H7 (cell line): ENCODE measurements at places on chromosomes 6 and 20. TPM values are rescaled to one million over a fixed set of nuclear protein-coding genes. Genes with fewer than 3 reads are reported as not detected.

SLC22A7 gene
- total RNA-seq = not detected in 2 replicates

SMLR1 gene
- not detected in 2 replicates for total RNA-seq

ID4 gene
- total RNA-seq = 3.4 and 3.5 TPM in 2 replicates

PSMB9 gene
- not detected in 2 replicates for total RNA-seq

NDUFAF5 gene
- total RNA-seq = 23.7 and 24.9 TPM in 2 replicates

PPP1R14C gene
- total RNA-seq = 0.04 and 0.10 TPM in 2 replicates

TP53TG5 gene
- total RNA-seq = not detected in 2 replicates

PRPH2 gene
- 1.2 TPM in 2 replicates for total RNA-seq

KCNB1 gene
- total RNA-seq = 0.41 and 0.48 TPM in 2 replicates

OPN5 gene
- total RNA-seq = not detected in 2 replicates

BPI gene
- not detected in 2 replicates for total RNA-seq

SLC32A1 gene
- total RNA-seq = 0.07 TPM in 1 of 2 replicates, not detected in the other

GRCh38 chr20:24979036-24979960 is 13.3 kb downstream of the APMAP start:
- DNase-seq = no peak

- DNase-seq = peak; percentile 66
Measured at GRCh38 chr6:138278326-138278725, 60.0 kb upstream of the PBOV1 start.

DNA sequence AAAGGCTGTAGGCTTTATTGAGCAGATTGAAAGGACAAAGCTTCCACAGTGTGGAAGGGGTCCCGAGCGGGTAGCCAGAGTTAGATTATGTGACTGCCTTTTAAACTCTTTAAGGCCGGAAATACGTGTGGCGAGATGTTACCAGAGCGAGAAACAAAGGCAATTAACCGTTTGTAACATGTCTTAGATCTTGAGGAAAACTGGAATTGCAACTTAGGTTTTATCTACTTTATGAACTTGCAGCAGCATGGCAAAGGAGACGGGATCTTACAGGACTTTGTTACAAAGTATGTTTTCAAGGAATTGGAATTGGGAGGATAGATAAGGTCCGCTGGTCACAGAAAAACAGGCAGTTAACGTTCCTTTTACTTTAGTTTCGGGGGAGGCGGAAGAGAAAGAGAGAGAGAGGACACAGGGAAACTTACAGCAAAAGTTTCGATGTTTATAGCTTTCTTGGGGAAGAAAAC is 594.7 kb upstream of the ADGRB3 start:
- DNase-seq = no peak

GRCh38 chr6:152472325-152472724 is 164.8 kb downstream of the SYNE1 start:
- DNase-seq = no peak

DNA sequence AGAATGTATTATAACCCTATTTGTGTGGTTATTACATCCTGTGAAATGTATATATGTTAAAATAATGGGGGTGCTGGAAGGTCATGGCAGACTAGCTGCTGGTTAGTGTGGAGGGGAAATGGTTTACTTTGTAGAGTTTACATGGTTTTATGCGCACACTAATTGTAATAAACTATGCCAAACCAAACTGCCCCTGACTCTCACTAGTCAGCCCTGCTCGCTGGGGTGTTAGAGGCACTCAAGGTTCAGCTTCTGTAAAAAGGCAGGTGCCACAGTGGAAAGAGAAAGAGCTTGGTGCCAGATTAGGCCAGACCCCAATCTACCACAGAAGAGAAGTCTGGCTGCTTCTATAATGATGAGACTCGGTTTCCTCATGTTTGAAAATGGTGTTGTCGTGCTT is 52.7 kb downstream of the GOPC start:
- DNase-seq = no peak

- DNase-seq = no peak
Measured at GRCh38 chr6:115271434-115271833, 789.3 kb downstream of the FRK start.

DNA sequence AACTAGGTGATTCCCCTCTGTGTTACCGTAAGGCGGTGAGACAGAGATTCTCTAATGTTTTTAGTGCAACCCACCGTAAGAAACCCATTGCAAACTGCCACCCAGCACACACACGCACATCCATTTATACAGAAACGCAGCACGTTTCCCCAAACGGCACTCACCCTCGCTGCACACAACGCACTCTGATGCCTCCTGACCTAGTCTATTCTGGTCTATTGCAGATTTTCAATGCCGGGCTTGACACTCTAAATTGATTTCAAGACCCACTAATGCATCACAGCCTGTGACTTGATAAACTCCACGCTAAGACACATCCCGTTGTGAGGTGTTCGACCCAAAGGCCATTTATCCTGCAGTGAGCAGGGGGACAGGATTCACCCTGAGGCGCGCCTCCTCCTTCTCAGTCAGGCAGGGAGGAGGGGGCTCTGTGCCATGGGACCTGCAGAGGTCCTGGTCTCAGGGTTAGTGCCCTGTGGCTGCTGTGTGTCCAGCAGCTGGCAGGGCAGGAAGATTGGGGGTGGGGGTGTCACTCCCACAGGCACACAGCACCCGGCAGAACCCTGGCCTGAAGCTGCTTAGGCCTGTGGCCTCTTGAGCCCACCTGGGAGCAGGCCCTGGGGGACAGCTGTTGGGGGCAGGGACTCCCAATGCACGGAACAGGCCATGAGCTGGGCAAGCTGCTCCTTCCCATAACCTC is 335.6 kb downstream of the PREX1 start:
- DNase-seq = no peak

GRCh38 chr20:438571-439469 is 23.5 kb downstream of the TBC1D20 start:
- DNase-seq = no peak

- DNase-seq = no peak
Measured at GRCh38 chr6:111503660-111504059, 20.6 kb upstream of the REV3L start.

DNA sequence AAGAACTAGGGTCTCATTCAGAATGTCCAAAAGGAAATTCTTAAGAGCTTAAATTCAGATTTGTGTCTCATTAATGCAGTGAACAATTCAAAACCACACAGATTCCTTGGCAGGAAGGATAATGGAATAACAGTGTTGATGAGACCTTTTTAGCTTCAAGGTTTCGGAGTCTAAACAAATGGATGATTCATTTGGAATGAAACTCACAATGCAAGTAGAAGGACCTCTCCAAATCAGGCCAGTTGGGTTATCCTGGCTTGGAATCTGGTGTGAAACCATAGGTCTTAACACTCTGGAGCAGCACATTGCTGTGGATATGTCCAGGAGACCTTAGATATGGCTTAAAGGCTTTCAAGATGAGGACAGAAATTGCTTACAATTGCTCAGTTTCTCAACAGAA is 44.9 kb downstream of the KCTD20 start:
- no peak for DNase-seq

GRCh38 chr6:73774311-73774774 is 78.3 kb downstream of the CD109 start:
- no peak for DNase-seq

DNA sequence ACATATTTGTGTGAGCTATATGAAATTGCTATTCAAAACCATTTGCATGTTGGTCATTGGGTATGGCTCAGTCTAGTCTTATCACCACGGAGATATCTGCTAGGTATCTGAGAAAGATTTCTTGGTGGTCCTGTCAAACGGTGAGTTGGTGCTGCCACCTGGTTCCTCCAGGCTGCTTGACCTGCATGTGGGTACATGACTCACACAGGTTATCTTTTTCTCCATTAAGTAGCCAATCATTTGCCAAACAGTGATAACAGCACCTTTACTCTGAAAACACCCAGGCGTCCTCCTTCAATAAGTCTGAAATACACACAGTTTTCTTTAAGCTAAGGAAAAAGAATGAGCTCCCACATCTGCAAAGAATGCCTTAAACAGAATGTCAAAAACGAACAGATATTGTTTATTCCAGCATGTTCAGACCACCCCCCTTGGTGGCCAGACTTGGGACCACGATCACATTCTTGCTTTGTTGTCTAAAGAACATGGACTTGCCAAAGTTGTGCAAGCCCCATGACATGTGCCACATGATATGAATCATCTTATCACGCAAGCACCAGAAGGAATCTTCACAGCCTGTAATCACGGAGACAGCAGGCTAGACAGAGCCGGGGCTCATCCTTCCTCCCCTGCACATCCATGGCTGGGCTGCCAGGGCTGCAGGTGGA is 200.7 kb upstream of the THBS2 start:
- DNase-seq = no peak

GRCh38 chr20:25020901-25021301 is 28.4 kb upstream of the APMAP start:
- no peak for DNase-seq

DNA sequence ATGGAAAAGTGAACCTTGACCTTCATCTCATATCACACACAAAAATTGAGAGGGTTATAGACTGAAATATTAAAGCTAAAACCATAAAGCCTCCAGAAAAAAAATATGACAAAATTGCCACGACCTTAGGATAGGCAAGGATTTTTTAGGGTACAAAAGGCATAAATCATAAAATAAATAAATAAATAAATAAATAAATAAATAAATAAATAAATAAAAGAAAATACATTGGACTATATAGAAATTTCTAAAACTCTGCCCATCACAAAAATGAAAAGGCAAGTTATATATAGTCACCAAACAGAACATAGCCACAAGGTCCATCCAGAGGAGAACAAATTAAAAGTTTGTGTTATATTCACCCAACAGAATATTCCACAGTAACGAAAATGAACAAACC is 108.6 kb downstream of the INSM1 start:
- DNase-seq = no peak

DNA sequence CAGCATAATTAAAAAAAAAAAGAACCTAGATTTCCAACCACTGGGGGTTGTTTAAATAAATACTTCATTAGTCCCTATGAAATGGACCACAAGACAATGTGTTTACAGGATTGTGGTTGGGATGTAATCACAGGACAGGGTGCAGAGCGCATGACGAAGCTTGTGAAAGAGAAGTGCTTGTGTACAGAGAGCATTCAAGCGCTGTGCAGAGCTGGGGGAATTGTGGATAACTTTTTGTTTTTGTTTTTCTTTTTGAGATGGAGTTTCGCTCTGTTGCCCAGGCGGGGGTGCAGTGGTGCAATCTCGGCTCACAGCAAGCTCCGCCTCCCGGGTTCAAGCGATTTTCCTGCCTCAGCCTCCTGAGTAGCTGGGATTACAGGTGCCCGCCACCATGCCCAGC is 22.3 kb downstream of the LAMA5 start:
- no peak for DNase-seq

- DNase-seq = no peak
Measured at GRCh38 chr6:150208611-150209352, 65.9 kb downstream of the PPP1R14C start.

DNA sequence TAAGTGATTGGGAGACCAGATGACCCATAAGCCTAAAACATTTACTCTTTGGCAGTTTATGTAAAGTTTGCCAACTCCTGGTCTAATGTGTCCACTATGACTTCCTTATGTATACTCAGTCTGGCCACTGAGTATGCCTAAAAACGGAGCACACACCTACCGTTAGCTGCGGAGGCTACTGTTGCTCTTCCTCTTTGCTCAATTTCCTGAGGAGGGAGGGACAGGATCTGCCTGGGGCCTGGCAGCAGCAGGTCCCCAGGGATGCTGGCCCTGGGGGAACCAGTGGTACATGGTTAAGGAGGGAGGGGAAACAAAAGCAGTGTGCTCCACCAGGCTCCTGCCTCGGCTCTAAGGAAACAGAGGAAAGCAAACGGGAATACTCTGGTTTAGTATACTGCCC is 113.5 kb downstream of the CDYL start:
- DNase-seq = no peak

- peak; percentile 16 for DNase-seq
Measured at GRCh38 chr6:44180406-44180805, 21.8 kb downstream of the CAPN11 start.

- DNase-seq = no peak
Measured at GRCh38 chr20:34540596-34541263, 17.8 kb upstream of the MAP1LC3A start.

DNA sequence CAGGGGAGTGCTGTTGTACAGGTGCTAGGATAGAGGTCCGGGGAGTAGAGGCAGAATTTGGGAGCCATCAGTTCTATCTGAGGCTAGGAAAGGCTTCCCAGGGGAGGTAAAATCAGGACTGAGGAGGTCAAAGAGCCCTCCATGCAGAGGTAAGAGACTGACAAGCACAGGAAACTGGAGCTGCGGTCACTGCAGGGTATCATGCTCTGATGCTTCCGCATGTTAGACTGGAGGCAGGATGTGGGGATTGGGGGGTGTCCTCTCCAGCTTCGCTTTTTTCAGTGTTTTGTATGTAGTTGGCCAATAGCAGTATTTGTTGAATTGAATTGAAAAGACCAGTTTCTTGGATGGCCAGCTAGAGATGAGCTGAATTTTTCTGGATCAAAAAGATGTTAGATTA is 87.8 kb downstream of the SLC22A3 start:
- DNase-seq = no peak

- no peak for DNase-seq
Measured at GRCh38 chr20:44938637-44939036, 21.6 kb downstream of the TOMM34 start.

GRCh38 chr6:68741501-68742386 is 106.7 kb downstream of the ADGRB3 start:
- DNase-seq = no peak

DNA sequence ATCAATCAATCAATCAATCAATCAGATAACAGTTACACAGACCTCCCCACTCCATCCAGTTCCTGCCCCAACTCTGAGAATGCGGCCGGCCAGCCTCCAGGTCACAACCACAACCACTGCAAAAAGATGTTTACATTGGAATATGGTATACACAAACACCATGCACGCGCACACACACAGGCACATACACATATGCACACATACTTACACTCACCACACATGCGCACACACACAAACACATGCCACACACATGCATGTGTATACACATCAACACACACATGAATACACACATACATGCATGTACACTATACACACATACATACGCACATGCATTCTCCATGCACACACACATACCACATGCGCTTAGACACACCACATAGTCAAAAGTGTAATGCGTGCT is 131.1 kb downstream of the PXDC1 start:
- DNase-seq = no peak

DNA sequence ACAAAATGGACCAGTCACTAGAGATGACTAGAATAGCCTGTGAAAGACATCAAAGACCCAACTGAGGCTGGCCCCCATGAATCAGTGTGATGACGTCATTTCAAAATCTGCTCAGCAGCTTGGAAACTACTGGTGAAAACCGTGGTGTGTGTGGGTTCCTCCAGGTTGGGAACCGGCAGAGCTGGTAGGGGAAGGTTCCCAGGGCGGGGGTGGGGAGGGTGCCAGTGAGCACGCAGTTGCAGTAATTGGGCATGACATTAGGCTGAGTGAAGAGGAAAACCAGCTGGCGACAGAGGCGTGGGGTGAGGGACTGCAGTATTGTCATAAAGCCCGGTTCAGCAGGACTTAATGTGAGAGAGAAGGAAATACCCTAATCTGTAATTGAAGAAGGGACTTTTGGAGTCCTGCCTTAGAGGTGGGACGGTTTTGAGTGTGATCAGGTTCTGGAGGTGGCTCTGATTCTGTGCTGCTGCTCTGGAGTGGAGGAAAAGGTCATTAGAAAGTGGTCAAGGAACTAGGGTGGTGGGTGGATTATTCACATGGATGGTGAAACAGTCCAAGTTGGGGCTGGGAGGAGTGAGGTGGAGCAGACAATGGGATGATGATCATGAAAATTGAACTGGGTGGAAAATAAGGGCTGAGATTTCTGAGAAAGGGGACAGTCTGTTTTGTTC is 52.0 kb upstream of the MTHFD1L start:
- no peak for DNase-seq

GRCh38 chr6:21586300-21586699 is 7.3 kb upstream of the SOX4 start:
- DNase-seq = no peak
